Endodermal cell (in vitro differentiated cells): ENCODE measurements at places on chromosomes 7 and 10.

DNA sequence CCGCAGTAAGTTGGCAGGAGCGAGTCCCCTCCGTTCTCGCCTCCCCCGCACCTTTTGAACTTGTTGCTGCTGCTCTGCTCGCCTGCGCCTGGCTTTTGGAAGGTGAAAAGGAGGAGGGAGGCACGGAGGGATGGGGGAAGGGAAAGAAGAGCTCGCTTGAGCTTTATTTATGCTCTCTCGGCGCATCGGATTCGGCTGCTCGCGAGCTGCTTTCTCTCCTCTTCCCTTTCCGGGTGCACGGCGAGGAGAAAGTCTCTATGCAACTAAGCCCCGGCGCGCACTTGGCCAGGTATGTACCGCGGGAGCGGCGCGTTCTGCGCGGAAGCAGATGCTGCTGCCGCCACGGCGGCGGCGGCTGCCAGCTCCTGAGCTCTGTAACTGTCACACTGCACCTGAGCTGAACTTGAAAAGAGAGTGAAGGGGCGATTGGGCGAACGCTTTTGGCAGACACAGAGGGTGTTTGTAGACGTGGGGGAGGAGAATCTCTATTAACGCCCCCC, 551 bp downstream of the KCND2 start:
- DNase-seq: peak; percentile 86

GRCh38 chr10:101536800-101537199, 51.3 kb downstream of the POLL start:
- DNase-seq: no peak

GRCh38 chr10:62778125-62778524, 26.4 kb upstream of the ADO start:
- DNase-seq: no peak

DNA sequence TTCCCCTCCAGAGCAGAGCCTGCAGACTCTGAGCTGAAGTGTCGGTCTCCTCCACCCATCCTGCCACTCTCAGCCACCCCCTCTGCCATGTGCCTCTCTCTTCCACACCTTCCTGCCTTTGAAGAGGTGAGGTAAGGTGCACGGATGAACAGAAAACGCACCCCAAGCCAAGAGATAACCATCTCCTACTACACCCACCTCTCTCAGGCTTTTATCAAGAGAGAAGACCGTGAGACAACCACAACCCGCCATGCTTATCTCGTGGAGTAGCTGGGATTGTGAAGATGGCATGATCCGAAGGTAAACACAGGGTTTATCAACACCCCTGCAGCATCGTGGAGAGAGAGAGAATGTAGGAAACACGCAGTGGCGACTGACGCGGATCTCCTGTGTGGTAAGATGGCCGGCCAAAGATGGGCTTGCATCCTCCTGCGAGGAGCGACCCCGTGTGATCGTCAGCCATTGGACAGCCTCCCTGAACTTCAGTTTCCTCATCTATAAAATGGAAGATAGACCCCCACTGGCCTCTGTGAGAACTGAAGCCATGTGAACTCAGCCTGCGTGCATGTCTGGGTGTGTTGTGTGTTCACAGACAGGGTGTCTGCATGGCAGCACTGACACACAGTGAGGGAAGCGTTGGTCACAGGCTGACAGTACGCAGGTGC, 219.0 kb downstream of the DIP2C start:
- DNase-seq: peak; percentile 31

DNA sequence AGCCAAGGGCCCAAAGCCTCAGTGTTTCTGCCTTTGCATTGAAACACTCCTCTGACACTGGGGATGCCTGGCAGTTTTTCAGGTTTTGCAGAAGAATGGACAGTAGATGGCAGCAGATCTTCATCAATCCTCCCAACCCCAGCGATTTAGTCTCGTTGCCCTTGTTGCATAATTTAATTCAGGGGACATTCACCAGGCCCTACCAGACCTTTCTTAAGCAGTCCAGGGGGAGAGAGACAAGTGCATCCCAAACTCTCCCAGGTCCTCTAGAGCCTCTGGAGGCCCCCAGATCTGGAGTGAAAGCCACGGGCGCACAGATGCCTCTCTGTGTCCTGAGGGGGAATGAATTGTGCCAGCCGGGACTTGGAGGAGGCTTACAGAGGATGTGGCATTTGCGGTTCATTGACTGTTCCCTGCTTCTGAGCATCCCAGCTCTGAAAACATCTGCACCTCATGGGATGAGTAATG, 29.6 kb downstream of the MINDY4 start:
- DNase-seq: peak; percentile 81

DNA sequence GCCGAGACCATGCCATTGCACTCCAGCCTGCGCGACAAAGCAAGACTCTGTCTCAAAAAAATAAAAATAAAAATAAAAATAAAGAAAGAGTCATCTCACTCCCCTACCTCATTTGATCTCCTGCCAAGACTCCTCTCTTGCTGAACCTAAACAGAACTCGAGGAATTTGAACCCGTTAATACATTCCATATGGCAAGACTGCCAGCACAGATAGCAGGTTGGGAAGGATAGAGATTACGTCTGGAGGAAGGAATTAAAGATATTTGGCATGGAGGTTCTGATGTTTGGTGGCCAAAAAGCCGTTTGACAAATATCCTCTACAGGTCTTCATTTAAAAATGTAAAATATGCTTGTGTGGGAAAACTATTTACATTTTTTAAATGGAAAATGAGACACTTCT, 549.6 kb downstream of the HTR7 start:
- no peak for DNase-seq

DNA sequence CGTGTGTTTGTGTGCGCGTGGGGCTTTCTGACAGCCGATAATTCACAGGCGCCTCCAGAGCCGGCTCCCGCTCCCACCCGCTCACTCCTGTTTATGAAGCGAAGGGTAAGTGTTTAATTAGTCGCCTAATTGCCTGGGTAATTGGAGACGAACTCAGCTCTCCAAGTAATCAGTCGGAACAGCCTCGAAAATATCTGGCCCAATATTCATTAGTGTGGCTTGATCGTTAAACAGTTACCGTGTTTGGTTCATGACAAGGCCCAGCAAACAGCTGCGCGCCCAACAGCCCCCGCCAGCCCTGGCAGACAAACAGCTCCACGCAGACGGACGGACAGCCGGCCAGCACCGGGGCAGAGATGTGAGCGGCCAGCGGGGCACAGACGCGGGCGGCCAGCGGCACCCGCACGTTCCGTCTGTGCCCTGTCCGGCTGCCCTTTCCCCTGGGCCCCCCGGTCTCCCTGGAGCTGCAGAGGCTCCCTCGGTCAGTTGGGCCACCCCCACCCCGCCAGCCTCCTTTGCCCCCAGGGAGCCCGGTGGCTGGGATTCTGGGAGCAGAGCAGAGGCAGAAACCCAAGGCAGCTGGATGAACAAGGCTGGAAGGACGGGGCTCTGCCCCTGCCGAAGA, 98.2 kb downstream of the UNCX start:
- DNase-seq: no peak

- no peak for DNase-seq
These were observed 6.8 kb upstream of the AGR2 start for GRCh38 chr7:16811551-16811950.

DNA sequence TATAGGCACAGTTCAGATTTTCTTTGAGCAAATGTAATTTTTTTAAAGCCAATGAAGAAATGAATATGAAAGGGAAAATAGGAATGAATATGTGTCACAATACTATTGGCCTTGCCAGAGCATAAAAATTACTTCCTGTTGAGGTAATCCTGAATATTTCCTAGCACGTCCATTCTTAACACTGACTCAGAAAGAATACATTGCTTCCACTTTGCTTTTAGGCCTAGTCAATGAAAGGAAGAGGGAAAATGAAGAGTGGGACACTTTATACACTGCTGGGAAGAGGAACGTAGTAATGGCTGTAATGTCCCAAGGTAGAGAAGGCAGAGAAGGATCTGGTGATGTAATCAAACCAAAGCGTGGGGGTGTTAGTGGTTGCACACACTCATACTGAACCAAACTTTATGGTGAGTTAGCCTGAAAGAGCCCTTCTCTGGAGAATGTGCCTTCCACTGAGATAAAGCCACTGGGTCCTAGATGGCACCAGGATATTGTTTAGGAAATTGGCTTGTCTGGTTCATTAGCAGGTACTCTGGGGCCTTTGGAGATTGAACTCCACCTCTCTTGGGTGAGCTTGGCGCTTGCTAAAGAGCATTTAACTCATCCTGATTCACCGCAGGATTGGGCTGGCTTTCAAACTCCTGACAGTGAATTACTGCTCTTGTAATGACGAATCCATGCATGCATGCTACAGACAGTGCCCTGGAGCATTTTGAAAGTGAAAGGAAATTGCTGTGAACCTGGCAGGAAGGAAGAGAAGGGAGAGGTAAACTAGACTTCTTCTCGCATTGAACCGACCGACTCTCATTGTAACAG, 254.9 kb downstream of the KIAA1217 start:
- DNase-seq: no peak

DNA sequence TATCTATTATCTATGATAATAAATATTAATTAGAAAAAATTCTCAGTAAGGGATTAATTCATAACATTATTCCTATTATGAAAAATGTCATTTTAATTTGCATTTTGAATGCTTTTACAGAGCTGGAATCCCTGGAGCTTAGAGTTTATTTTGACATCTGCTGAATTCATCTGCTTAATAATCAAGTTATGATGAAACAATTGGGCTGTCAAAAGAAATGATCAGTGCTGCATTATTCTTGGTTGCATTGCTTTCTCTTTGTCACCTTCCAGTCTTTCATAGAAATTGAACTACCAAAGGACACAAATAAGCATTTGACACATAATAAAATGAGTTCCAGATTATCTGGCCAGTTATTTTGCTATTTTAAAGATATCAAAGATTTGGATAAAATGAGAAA, 40.0 kb upstream of the MACC1 start:
- DNase-seq: no peak

DNA sequence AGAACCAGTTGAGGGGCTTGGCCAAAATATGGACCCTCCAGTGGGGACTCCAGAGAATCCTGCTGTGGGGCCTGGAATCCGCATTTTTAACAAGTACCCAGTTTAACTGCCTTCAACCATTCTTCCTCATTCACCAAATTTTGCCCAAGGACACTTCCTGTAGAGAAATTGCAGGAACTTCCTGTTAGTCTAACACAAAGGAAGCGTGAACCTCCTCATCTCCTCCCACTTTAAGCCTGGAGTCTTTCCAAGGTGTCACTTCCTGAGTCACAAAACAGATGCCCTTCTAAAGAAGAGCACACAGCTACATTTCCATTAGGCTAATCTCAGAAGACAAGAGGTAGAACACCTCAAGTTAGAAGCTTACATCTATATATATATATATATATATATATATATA, 188.4 kb downstream of the PPP1R17 start:
- DNase-seq: no peak

DNA sequence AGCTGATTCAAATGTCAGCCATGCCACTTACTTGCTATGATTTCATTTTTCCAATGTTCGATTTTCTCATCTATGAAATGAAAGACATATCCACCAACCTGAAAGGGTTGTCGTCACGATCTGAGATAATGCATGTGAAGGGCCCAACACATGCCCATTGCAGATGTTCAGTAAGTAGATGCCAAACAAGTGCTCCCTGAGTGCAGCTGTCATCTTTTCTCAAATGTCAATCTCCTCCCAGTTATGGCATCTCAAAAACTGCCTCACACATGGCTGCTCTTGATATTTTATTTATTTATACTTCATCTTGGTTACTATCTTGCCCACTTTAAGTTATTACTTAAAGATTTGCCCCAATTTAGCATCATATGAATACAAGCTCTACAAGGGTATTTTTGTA, 16.8 kb downstream of the CPEB3 start:
- no peak for DNase-seq

DNA sequence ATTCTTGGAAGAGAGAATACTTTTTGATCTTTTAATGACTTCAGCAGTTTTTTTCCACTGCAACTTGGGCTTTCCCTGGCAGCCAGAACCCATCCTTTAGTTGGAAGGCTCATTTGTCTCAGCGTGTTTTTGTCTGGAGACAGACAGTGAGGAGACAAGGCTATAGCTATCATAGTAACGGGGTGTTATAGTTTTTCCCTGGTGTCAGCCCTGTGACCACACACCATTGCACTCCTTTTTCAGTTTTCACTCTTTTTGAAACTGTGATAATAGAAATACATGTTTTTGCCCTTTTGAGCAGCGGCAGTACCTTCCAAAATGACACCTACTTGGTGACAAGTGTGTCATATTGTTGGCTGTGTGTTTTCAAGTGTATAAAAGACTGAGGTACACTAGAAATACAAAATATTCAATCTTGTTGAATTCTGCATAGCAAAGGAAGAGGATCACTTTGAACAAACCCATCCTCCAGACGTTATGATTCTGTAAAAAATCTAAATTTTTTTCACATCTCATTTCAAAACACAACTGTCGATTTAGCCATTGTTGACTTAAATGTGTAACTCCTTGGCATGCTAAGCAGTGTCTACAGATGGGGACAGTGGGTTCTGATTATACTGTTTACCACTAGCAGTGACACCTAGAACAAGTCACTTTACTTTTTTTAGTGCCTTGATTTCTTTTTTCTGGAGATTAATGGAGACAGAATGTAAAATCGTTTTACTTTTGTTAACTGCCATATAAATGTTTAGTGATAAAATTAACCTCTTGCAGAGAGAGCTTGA, 130.1 kb downstream of the EXOC4 start:
- no peak for DNase-seq

- no peak for DNase-seq
These were observed 56.8 kb downstream of the ZNF438 start for GRCh38 chr10:30974773-30975415.

DNA sequence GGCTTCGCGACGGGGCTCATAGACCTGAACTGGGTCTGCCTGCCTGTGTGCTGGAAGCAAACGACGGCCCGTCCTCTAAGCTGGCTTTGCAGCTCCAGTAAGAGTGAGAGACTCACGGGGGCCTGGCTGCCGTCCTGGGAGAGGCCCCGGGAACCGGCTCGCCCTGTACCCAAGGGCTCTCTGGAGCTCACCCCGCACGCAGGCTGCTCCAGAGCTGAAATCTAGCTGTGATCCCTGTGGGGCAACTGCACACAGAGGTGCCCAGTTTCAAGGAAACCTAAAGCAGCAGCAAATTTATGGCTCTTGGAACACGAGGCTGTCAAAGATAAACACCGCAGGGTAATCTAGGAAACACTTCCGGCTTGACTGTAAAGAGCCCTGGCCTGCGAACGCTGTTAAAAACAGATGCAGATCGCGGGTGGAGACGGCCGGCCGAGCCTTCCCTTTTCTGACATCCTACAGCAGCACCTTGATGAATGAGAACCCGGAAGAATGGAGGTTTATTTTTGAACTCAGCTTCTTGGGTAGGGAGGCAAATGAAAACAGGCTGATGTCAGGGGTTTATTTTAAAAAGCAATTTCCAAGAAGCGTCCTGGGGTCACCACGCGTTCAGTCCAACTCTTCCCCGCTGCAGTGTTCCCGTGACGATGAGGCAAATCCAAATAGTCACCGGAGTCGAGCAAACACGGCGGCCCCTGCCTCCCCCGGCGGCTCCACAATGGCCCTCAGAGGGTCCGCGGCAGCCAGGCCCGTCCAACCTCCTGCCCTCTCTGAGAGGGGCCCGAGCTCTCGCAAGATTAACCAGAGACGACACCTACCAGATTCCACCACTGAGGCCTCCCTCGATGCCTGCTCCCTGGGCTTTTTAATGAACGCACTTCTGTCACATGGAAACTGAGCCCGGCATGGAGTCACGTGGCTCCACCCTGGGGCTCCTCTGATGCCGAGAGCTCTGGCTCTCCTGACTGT, 29.6 kb downstream of the AMZ1 start:
- DNase-seq: peak; percentile 41

- no peak for DNase-seq
These were observed 15.8 kb downstream of the NAPEPLD start for GRCh38 chr7:103132995-103133688.
